ENCODE measurements at places on chromosomes 3 and 15.

DNA sequence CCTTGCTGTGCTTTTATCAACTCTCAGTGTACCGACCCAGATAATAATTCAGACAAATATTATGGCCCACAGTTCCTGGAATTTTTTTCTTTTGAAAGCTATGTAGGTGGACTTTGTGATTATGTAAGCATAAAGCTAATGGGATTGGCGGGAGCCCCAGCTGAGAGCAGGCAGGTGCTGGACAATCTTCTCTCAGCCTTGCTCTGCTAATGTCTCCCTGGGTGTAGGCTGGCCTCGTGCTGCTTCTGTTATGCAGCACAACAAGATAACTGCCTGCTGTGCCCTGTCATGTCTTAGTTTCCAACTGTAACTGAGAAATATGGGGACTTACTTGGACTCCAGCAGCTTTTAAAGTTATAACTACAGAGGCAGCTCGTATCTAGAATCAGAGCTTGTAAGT is 415.0 kb downstream of the PDCD6IP start:
- no peaks in the 10 kb centered on the region for H3K4me1 ChIP-seq
- H3K36me3 ChIP-seq, result no peaks in the 10 kb centered on the region
- H3K27me3 ChIP-seq, result no peaks in the 10 kb centered on the region
- H3K4me3 ChIP-seq, result no peak overlapping the region
- DNase-seq, result no peak
- H3K27ac ChIP-seq, result no peak overlapping the region

GRCh38 chr3:37627951-37628620 is 233.6 kb upstream of the CTDSPL start:
- no peaks in the 10 kb centered on the region for H3K4me1 ChIP-seq
- no peak overlapping the region for H3K4me3 ChIP-seq
- H3K27me3 ChIP-seq, result peaks cover 16% of the 10 kb centered on the region
- no peak overlapping the region for H3K27ac ChIP-seq
- DNase-seq, result no peak

DNA sequence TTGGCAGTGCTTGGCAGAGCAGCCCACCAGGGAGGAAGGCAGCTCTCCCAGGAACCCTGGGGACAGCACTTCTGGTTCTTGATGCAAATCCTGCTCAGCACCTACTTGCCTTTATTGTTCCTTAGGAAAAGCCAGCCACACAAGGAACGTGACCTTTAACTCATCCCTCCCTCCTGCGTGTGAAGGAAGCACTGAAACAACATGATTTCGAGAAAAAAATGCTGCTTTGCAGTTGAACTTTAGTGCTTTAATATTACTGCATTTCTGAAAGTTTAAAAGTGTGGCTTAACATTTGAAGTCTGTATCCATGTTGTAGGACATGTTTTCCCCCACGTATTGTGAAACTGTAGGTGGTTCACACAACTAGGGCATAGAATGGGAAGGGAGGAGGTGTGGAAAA is 50.4 kb upstream of the CTNNB1 start:
- DNase-seq, result no peak
- H3K4me3 ChIP-seq, result no peak overlapping the region
- no peaks in the 10 kb centered on the region for H3K27me3 ChIP-seq

DNA sequence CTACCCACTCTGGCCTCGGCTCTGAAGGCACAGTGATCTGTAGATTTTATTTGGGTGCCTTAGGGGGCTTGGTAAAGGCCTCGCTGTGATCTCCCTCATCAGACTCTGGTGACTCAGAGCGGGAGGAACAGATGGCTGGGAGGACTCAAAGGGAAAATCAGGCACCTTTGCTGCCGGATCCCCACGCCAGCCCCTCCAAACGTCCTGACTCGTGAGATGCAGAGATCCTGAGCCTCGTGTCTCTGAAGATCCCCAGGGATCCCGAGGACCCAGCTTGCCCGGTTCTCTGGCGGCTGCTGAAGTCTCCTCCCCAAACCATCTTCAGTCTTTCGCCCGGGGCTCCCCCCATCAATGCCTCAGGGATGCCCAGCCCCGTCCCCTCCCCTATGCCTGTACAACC is 32.8 kb downstream of the MUC20 start:
- H3K27ac ChIP-seq, result no peak overlapping the region
- H3K27me3 ChIP-seq, result peaks cover 33% of the 10 kb centered on the region
- H3K36me3 ChIP-seq, result no peaks in the 10 kb centered on the region
- no peak for DNase-seq
- H3K4me1 ChIP-seq, result peaks cover 14% of the 10 kb centered on the region

GRCh38 chr3:62570888-62571287 is 197.5 kb upstream of the FEZF2 start:
- no peaks in the 10 kb centered on the region for H3K4me1 ChIP-seq
- no peaks in the 10 kb centered on the region for H3K27me3 ChIP-seq
- H3K36me3 ChIP-seq, result no peaks in the 10 kb centered on the region
- no peak overlapping the region for H3K27ac ChIP-seq
- no peak for DNase-seq

DNA sequence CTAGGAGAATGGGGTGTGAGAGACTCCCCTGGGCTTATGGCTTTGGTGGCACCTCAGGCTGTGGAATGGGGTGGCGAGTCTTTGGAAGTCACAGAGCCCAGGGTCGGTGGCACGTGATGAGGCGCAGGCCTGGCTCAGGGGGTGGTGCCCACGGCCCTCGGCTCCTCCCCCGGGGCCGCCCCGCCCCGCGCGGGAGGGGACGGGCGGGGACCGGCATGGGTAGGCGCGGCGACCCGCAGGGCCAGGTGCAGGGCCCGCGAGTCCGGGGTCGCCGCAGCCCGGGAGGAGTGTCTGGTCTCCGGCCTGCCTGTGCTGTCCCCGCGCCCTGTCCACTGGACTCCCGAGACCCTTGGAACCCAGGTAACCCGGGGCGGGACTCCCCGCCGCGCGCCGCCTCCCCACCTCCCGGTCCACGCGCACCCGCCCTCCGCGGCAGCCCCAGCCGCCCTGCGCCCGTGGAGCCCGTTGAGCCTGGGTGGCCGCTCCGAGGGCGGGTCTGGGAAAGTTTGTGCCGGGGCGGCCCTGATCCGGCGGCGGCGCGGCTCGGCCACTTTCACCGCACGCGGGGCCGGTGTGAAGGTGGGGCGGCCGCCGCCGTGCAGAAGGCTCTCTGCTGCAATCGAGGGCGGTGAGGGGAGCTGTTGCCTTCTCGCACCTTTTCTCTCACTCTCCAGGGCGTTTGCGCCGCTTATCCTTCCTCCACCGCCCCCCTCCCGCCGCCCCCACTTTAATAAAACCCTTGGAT is at the start of gene PAQR5:
Gene PAQR5 (plus strand): TSS at position 216 of the 745 bp plus-strand sequence. CDS start 61,169 bp downstream, outside the sequence.
- no peaks in the 10 kb centered on the region for H3K36me3 ChIP-seq
- peak within 1 kb of the TSS; percentile 28 for H3K4me3 ChIP-seq
- no peak within 1 kb of the TSS for H3K27ac ChIP-seq
- no peak for DNase-seq
- H3K4me1 ChIP-seq, result no peaks in the 10 kb centered on the region

GRCh38 chr3:44104043-44104442 is 137.6 kb upstream of the TOPAZ1 start:
- peaks cover 37% of the 10 kb centered on the region for H3K27me3 ChIP-seq
- H3K4me3 ChIP-seq, result no peak overlapping the region
- no peak overlapping the region for H3K27ac ChIP-seq
- H3K36me3 ChIP-seq, result no peaks in the 10 kb centered on the region
- no peak for DNase-seq

- H3K27me3 ChIP-seq, result peaks cover 14% of the 10 kb centered on the region
- peaks cover 20% of the 10 kb centered on the region for H3K36me3 ChIP-seq
- H3K27ac ChIP-seq, result peak overlapping the region; percentile 47
- DNase-seq, result peak; percentile 15
- peaks cover 76% of the 10 kb centered on the region for H3K4me1 ChIP-seq
Measured at GRCh38 chr15:31389576-31389975, 62.9 kb downstream of the KLF13 start.

DNA sequence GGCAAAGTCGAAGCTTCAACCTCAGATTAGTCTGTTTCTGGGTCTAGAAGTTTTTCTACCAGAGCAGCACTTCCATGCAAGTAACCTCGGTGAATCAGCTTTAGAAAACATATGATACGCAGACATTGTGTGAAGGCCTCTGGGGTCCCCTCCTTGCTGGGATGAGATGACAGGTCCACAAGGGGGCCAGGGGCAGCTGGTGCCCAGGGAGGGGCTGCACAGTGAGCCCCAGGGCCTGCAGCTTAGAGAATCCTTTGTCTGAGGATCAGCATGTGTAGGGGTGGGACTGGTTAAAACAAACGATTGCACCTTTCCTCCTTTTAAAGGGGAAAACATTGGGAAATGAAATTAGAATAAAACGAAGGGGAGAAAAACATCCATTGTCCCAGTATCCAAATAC is 47.5 kb upstream of the TLE3 start:
- no peak overlapping the region for H3K4me3 ChIP-seq
- H3K4me1 ChIP-seq, result peaks cover 13% of the 10 kb centered on the region
- H3K27ac ChIP-seq, result no peak overlapping the region
- peaks cover 63% of the 10 kb centered on the region for H3K27me3 ChIP-seq
- no peaks in the 10 kb centered on the region for H3K36me3 ChIP-seq

GRCh38 chr15:86690566-86690965 is 610.9 kb downstream of the AGBL1 start:
- no peak for DNase-seq
- H3K27ac ChIP-seq, result no peak overlapping the region
- H3K4me3 ChIP-seq, result no peak overlapping the region
- no peaks in the 10 kb centered on the region for H3K36me3 ChIP-seq
- no peaks in the 10 kb centered on the region for H3K4me1 ChIP-seq

DNA sequence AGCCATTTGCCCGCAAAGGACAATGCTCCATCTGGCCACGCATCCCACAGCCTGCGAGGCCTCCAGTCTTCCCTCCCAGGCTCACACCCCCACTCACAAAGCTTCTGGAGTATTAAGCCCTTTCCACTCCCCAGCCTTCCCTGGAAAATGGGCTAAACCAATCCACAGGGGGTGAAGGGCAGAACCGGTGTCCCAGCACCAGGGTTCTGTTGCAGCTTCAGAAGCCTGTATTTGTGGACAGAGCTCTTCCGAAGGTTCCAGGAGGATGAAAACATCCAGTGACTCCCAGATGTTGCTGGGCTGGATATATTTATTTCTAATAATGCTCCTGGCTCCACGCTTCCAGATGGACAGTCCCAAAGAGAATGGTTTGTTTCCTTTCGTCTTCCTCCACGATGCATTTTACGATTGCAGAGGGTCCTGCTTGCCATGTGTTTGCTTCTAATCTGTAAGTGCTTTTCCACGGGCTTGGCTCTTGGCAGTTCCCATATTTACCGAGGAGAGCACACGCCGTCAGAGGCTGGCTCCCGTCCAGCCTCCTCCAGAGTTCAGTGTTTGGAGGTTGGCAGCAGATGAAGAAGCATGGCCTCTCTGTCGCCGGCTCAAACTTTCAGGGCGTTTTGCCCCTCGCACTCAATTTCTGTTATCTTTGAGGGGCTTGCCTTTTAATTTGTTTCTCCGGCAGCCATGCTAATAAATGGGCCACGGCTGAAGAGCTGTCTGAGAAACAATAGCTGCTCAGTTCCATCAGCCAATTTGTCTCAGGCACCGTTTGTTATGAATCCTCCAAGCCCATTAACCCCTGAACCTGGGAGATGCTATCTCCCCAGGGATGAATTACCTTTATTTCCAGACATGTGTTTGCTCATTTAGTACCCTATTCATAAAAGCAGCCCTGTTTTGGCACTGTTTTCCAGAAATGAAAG is 367.9 kb upstream of the PROK2 start:
- no peak overlapping the region for H3K4me3 ChIP-seq
- no peaks in the 10 kb centered on the region for H3K36me3 ChIP-seq
- H3K27ac ChIP-seq, result no peak overlapping the region
- no peaks in the 10 kb centered on the region for H3K4me1 ChIP-seq
- DNase-seq, result no peak

GRCh38 chr15:44216958-44217357 is 21.9 kb upstream of the FRMD5 start:
- H3K27ac ChIP-seq, result no peak overlapping the region
- no peak overlapping the region for H3K4me3 ChIP-seq
- H3K27me3 ChIP-seq, result peaks cover 27% of the 10 kb centered on the region
- no peaks in the 10 kb centered on the region for H3K4me1 ChIP-seq

- DNase-seq, result no peak
- no peak overlapping the region for H3K4me3 ChIP-seq
- H3K27ac ChIP-seq, result peak overlapping the region; percentile 24
- H3K36me3 ChIP-seq, result no peaks in the 10 kb centered on the region
- H3K27me3 ChIP-seq, result peaks cover 96% of the 10 kb centered on the region
- peaks cover 30% of the 10 kb centered on the region for H3K4me1 ChIP-seq
Measured at GRCh38 chr3:138938056-138938876, 8.7 kb downstream of the FOXL2 start.

- H3K27ac ChIP-seq, result no peak overlapping the region
- peaks cover 10% of the 10 kb centered on the region for H3K4me1 ChIP-seq
- no peak for DNase-seq
- peaks cover 4% of the 10 kb centered on the region for H3K27me3 ChIP-seq
Measured at GRCh38 chr15:38084289-38084688, 149.8 kb downstream of the TMCO5A start.
